ENCODE measurements at places on chromosomes 2 and 18. TPM values are rescaled to one million over a fixed set of nuclear protein-coding genes. Genes with fewer than 3 reads are reported as not detected.

DNA sequence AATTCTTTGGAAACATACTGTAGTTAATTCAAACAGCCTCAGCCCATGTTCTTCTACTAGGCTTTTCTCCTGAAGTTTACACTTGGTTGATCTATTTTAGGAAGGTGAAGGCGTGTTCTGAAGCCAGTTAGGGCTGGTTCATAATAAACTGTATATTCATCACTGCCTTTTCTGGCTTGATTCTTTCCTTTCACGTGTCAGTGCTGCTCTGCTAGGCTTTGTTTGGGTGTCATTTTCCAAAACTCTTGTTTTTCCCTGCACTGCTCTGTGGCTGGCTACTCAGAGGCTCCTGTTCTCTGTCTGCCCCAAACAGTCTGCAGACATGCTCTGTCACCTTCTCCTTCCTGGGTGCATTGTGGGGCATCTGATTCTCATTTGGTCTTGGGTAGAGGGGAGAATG is 136.1 kb downstream of the PARD3B start:
- no peak overlapping the region for H3K27ac ChIP-seq
- H3K27me3 ChIP-seq = no peaks in the 10 kb centered on the region
- DNase-seq = no peak
- H3K4me3 ChIP-seq = no peak overlapping the region

GRCh38 chr2:168592181-168592831 is 136.2 kb downstream of the CERS6 start:
- H3K36me3 ChIP-seq = no peaks in the 10 kb centered on the region
- H3K27ac ChIP-seq = no peak overlapping the region
- no peak for DNase-seq
- H3K27me3 ChIP-seq = no peaks in the 10 kb centered on the region

DNA sequence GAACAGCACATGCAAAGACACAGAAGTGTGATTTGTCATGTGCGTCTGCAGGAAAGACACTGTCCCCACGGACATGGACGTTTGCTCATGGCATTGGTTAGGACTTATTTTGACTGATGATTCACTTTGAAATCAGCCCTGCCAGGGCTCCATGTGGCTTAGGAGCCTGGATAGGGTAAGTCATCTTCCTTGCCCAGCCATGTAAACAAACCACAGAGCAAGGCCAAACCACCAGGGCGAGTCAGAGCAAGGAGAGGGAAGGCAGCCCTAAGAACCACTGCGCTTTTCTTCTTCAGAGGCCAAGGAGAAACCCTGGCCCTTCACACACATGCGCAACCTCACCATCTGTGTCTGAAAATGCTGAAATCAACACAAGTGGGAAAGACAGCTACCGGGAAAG is 88.8 kb downstream of the GFPT1 start:
- H3K36me3 ChIP-seq = no peaks in the 10 kb centered on the region
- peaks cover 9% of the 10 kb centered on the region for H3K27me3 ChIP-seq
- H3K4me1 ChIP-seq = no peaks in the 10 kb centered on the region
- H3K4me3 ChIP-seq = no peak overlapping the region
- no peak for DNase-seq

- no peak overlapping the region for H3K27ac ChIP-seq
- no peak for DNase-seq
- H3K4me1 ChIP-seq = no peaks in the 10 kb centered on the region
- no peaks in the 10 kb centered on the region for H3K36me3 ChIP-seq
- H3K4me3 ChIP-seq = no peak overlapping the region
- peaks cover 3% of the 10 kb centered on the region for H3K27me3 ChIP-seq
Observed at GRCh38 chr2:209917154-209917771, 85.2 kb upstream of the RPE start.

GRCh38 chr2:72925328-72925943 is 8.1 kb downstream of the EMX1 start:
- H3K4me3 ChIP-seq = no peak overlapping the region
- H3K27ac ChIP-seq = no peak overlapping the region

- H3K27ac ChIP-seq = no peak overlapping the region
- no peaks in the 10 kb centered on the region for H3K4me1 ChIP-seq
- peaks cover 19% of the 10 kb centered on the region for H3K27me3 ChIP-seq
- H3K36me3 ChIP-seq = no peaks in the 10 kb centered on the region
- H3K4me3 ChIP-seq = no peak overlapping the region
Observed at GRCh38 chr2:132252191-132252893, 90.6 kb upstream of the ANKRD30BL start.

ADD2 gene
- polyA plus RNA-seq = 12.1 TPM

DSG1 gene
- not detected for polyA plus RNA-seq

GPR39 gene
- not detected for polyA plus RNA-seq

PAIP2B gene
- 3.7 TPM for polyA plus RNA-seq

RPE gene
- polyA plus RNA-seq = 19.5 TPM

Data from naive B cell (primary cell).